Sigmoid colon (tissue), 7 donors: ENCODE measurements at places on chromosomes 7 and 10. TPM values are rescaled to one million over a fixed set of nuclear protein-coding genes. Genes with fewer than 3 reads are reported as not detected.

Gene TMEM270
- 0.39 TPM for polyA plus RNA-seq

Gene ZNF138
- 3.9 TPM for polyA plus RNA-seq

- H3K4me1 ChIP-seq = peaks cover 16% of the 10 kb centered on the region
- no peaks in the 10 kb centered on the region for H3K36me3 ChIP-seq
- no peak overlapping the region for H3K4me3 ChIP-seq
Observed at GRCh38 chr7:91883676-91884362, 3.3 kb upstream of the MTERF1 start.

DNA sequence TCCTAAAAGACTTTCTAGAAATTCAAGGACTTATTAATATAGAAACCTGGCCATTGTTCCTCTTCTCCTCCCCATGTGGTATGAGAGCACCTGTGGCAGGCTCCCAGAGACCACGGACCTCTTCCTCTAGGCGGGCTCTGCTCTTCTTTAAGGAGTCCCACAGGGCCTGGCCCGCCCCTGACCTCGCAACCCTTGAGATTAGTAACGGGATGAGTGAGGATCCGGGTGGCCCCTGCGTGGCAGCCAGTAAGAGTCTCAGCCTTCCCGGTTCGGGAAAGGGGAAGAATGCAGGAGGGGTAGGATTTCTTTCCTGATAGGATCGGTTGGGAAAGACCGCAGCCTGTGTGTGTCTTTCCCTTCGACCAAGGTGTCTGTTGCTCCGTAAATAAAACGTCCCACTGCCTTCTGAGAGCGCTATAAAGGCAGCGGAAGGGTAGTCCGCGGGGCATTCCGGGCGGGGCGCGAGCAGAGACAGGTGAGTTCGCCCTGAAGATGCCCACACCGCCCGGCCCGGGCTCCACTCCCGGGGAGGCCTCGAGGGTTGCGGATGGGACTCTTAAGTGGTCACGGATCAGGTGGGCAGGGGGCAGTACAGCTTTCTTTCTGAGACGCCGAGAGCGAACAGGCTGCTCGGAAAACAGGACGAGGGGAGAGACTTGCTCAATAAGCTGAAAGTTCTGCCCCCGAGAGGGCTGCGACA is at the start of gene SLC26A4:
Gene SLC26A4 (plus strand): TSS at position 448 of the 700 bp plus-strand sequence. CDS start 814 bp downstream, outside the sequence.
- H3K27ac ChIP-seq = no peak within 1 kb of the TSS
- DNase-seq = no peak
- H3K4me3 ChIP-seq = peak within 1 kb of the TSS; percentile 50
- peaks cover 27% of the 10 kb centered on the region for H3K27me3 ChIP-seq
- H3K36me3 ChIP-seq = no peaks in the 10 kb centered on the region
- peaks cover 19% of the 10 kb centered on the region for H3K4me1 ChIP-seq

DNA sequence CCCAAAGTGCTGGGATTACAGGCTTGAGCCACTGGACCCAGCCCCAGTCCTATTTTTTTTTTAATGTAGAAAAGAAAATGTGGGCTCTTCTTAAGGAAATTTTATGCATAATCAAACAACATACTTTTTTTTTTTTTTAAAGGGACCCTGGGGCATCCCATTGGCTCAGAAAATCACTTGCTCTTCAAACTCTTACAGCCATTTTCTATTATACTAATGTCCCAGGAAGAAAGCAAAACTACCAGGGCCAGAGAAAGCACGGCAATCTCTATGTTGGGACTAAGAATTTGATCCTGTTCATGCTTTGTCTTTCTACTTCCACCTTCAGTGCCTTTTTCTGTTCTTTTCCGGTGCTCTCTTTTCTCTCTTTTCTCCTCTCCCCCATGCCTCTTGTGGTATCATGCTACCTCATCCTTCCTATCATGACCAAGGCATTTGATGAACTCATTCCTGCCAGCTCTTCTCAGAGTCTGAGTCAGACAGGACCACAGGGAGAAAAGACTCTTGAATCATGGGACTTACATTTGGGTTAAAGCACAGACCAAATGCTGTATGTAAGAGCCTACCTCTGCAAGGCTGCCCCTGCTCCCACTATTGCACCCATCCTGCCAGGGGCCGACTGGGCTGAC is 76.4 kb upstream of the CCNY start:
- H3K27me3 ChIP-seq = no peaks in the 10 kb centered on the region
- DNase-seq = no peak
- no peaks in the 10 kb centered on the region for H3K36me3 ChIP-seq
- H3K4me3 ChIP-seq = no peak overlapping the region
- H3K4me1 ChIP-seq = no peaks in the 10 kb centered on the region
- H3K27ac ChIP-seq = no peak overlapping the region

DNA sequence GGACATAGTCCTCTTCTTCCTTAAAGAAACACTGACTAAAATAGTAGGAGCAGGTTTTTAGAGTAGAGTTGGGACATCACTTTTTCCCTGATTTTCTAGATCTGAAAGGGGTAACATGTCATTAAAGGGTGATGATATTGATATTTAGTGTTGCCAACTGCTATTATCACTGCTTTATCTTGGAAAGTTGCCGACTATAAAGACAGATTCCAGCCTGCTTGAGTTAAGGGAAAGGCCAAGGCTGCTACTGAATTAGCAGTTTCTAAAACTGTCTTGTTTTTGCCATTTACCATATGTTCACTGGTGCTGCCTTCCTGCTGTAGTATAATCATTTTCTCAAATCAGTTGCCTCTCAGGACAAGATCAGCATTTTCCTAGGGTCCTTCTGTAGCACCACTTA is 29.7 kb downstream of the AP3M1 start:
- H3K27me3 ChIP-seq = no peaks in the 10 kb centered on the region
- peaks cover 53% of the 10 kb centered on the region for H3K36me3 ChIP-seq
- DNase-seq = no peak

GRCh38 chr10:5566614-5567013 is 41.9 kb downstream of the CALML3 start:
- no peaks in the 10 kb centered on the region for H3K27me3 ChIP-seq
- no peak for DNase-seq
- peaks cover 23% of the 10 kb centered on the region for H3K4me1 ChIP-seq
- H3K27ac ChIP-seq = no peak overlapping the region
- no peaks in the 10 kb centered on the region for H3K36me3 ChIP-seq

GRCh38 chr10:89684604-89685003 is 16.8 kb upstream of the KIF20B start:
- H3K4me1 ChIP-seq = no peaks in the 10 kb centered on the region
- H3K27me3 ChIP-seq = no peaks in the 10 kb centered on the region
- no peaks in the 10 kb centered on the region for H3K36me3 ChIP-seq
- no peak overlapping the region for H3K27ac ChIP-seq
- H3K4me3 ChIP-seq = no peak overlapping the region
- no peak for DNase-seq
